ENCODE measurements at places on chromosomes 3 and 15.

- no peak for DNase-seq
Measured at GRCh38 chr3:118477768-118478167, 556.9 kb downstream of the IGSF11 start.

DNA sequence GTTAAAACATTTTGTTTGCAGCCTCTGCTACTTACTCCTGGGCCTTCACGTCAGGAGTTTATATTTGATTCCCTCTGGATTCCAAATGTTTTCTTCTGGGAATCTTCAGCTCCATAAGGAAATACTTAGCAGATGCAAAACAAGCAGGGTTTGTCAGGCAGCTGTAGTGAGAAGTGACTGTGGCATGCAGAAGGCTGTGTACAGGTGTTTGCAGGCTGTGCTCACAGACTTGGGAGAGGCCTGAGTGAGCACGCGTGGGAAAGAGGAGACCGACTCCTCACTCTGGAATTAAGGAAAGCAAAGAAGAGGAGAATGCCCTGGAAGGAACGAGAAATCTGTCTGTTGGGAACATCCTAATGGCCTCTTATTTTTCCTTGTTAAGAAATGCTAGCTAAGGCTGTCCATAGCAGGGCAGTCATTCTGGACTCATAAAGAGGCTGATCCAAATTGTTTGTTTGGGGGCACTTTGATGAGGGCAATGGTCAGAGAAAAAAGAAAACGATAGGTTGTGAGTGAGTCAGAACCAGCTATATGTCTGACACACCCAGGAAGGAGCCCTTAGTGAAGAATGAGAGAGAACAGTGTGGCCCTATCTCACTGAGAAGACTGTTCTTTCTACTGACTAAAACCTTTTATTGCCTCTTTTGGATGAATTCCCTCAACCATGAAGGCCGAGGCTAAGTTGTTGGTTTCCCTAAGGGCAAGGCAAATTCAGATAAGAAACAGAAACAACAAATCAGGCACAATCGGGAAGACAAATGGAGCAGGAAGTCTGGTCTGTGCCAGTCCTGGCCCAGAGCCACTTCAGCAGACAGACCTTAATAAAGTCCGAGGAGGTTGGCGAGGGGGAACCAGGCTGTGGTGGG, 82.6 kb downstream of the TGFBR2 start:
- peak; percentile 37 for DNase-seq

DNA sequence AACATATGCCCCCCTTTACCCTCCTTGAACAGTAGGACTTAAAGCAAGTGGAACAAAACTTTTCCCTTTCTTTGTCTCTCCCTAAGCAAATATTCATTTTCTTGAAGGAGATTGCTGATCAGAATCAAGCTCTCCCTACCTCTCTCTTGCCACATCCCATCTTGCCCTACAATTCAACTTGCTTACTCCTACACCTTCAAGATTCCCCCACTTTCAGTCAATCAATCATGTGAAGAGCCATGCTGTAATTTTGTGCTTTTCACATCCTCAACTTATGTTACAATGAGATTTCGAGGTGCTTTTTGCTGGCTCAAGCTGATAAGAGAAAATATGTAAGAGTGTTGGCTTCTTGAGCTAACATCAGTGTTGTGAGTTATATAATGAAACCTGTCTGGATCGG, 662.9 kb downstream of the NLGN1 start:
- no peak for DNase-seq

DNA sequence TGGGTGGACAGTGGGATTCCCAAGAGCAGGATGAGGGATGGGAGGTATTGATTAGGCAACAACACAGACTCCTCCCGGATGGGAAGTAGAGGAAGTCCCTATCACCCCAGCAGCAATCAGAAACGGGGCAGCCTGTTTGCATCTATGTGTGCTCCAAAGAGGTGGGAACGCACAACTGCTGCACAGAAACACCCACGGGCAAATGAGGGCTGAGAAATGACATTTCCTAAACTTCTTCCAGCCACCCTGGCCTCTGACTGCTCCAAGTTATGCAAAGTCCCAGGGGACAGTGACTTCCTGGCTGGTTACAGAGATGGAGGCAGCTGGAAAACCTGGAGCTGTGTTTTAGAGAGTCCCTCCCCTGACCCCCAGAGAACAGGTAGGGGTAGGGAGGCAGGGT, 42.6 kb downstream of the HCN4 start:
- no peak for DNase-seq

- DNase-seq: no peak
Measured at GRCh38 chr3:151387842-151388241, 3.3 kb upstream of the P2RY12 start.

GRCh38 chr15:41660235-41661077, at the start of gene MGA:
Gene MGA, plus strand, starts transcription at chr15:41660405.
- DNase-seq: peak; percentile 98

All from eye (tissue), 1 donor.